ENCODE measurements at places on chromosomes 16 and 17.

GRCh38 chr16:69273009-69273408 is 38.1 kb upstream of the VPS4A start:
- DNase-seq: no peak

DNA sequence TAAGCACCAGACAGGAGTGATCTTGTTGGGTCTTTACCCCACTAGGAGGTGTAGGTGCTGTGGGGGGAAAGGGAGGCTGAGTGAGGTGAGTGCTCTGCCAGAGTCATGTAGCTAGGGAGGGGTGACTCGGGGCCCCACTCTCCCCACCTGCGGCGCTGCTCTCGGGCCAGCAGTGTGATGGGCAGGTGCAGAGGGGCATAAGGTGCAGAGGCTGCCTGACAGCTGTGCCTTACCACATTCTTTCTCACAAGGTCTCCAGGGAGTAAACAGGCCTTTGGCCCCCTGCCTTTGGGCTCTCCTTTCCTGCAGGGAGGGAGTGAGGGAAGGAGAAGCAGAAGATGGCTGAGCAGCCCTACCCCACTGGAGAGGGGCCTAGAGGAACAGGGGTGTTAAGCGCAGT is 4.5 kb upstream of the CNP start:
- no peak for DNase-seq

DNA sequence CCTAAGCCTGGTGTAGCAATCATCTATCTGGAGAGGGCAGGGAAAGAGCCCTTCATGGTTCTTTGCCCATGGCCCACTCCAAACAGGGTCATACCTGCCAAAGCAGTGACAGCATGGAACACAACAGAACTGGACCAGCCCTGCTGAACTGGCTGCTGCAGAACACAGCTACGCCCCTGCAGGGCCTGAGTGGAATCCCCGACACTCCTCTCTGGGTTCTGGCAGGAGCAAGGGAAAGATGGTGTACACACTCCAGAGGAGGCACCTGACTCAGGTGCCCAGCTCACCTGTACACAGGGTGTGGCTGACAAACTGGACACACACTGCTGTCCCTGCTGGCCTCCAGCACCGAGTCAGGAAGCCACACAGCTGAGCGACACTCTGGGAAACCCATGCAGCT is 19.8 kb downstream of the MIEF2 start:
- no peak for DNase-seq

DNA sequence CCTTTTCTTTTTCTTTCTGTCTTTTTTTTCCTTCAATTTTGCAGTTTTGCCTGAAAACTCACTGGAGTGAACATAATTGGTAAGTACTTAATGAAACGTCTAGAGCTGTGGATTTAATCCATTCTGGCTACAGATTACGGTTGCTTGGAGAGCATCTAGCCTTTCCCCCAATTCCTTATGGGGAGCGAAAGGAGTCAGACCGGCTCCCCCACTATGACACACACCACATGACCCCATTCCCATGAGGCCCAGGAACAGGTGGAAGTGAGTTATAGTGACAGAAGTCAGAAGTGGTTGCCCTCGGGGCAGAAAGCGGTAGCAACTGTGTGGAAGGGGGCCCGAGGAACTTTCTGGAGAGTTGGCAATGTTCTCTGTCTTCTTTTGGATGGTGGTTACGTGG is 41.2 kb downstream of the EMP2 start:
- no peak for DNase-seq

All from HepG2 (cell line).